NCI-H1417 treated with DMSO at 0.1 percent for 48 hours (cell line): ENCODE measurements at places on chromosomes 12 and 14.

DNA sequence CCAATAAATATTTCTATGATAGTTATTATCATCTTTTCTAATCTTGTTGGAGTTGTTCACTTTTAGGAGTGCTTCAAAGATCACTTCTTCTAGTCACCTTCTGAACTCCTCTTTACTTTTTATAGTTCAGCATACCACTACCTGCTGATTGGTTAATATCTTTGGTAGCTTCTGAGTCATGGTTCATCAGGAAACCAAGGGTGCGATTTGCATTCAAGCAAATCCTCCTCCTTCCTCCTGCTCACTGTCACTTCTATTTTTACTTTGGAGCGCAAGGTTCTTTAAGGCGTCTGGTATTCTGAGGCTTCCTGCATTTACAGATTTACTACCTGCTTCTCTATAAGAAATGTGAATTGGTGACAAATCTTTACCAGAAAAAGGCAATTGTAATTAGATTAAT is 24.0 kb downstream of the SYT1 start:
- no peak for DNase-seq

DNA sequence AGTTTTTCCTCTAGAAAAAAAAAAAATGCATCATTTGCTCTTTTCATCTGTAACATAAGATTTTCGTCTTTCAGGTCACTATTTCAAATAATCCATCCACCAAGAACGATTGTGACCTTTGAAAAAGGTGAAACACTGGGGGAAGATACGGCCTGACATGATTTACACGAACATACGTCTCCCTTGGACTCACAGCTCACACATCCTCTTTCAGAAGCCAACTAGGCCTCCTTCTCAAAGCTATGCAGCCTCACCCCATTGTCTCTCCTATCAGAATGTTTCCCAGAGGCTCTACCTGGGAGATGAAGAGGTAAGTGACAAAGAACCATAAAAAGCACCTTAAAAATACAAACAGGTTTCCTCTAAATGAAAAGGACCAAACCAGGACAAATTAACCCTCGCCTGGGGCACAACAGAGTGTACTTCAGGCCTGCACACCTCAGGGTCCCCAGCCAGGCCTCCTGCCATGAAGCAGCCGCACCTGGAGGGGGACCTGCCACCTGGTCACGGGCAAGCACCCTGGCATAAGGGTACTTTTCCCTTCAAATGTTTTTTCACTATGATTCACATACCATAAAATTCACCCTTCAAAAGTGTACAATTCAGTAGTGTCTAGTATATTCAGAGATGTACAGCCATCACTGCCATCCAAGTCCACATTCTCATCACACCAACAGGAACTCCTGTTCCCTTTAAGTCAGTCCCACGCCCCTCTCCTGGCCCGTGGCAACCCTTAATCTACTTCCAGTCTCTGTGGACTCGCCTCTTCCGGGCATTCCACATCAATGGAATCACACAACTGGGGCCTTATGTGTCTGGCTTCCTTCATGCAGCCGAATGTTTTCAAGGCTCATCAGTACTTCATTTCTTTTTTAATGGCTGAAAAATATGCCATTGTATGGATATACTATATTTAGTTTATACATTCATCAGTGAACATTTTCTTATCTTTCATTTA is 5.4 kb downstream of the SLC15A4 start:
- DNase-seq: no peak

- DNase-seq: no peak
These were observed 15.2 kb downstream of the GPR84 start for GRCh38 chr12:54349036-54349435.

DNA sequence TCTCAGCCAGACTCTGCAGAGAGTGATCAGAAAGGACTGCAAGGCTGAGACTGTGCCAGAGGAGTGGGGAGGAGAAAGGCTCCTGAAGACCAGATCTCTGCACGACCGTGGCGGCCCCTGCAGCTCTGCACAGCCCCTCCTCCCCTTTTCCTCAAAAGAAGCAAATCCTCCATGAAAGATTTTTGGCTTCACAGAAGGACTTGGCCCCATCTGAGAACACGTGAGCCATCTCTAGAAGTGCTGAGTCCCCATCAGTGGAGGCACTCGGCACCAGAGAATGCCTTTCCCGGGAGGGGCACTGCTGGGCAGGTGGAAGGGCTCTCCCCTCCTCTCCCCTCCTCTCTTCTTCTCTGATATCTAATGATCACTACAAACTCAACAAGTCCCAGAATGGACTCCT is 6.8 kb downstream of the FIGNL2 start:
- no peak for DNase-seq

- no peak for DNase-seq
These were observed 46.2 kb downstream of the KDM2B start for GRCh38 chr12:121534495-121535148.
